Left ventricle myocardium inferior (tissue), 1 donor: ENCODE measurements at places on chromosomes 2 and 18.
A peak's percentile ranks its signal among the peaks of the same experiment; 100 is the strongest.

- no peak for DNase-seq
Observed at GRCh38 chr2:61178603-61179545, 16.9 kb downstream of the C2orf74 start.

- no peak for DNase-seq
Observed at GRCh38 chr2:85160966-85161960, 28.1 kb downstream of the TCF7L1 start.

DNA sequence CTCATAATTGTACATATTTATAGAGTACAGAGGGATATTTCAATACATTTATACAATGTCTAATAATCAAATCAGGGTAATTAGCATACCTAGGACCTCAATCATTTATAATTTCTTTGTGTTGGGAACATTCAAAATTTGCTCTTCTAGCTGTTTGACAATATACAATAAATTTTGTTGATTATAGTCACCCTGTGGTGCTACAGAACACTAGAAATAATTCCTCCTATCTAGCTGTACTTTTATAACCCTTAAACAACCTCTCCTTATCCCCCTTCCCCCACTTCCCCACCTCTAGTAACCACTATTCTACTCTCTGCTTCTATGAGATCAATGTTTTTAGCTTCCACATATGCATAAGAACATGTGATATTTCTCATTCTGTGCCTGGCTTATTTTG, 328.4 kb upstream of the RBMS1 start:
- no peak for DNase-seq

DNA sequence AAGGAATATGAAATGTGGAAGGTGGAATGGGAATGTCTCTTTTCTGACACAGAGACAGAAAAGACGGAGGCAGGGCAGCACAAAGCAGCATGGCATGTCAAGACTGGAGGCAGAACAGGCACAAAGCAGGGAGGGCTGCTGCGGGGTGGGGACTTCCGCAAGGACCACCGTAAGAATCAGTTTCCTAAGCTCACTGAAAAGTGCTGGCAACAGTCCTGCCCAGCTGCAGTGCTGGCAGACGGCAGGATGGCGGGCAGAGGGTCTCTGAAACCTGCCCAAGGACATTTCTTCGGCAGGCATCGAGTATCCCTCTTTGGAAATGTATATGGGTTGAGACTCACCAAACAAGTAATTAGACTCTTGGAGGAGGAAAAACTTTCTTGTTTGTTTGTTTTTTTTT, 54.9 kb downstream of the FAM178B start:
- no peak for DNase-seq

DNA sequence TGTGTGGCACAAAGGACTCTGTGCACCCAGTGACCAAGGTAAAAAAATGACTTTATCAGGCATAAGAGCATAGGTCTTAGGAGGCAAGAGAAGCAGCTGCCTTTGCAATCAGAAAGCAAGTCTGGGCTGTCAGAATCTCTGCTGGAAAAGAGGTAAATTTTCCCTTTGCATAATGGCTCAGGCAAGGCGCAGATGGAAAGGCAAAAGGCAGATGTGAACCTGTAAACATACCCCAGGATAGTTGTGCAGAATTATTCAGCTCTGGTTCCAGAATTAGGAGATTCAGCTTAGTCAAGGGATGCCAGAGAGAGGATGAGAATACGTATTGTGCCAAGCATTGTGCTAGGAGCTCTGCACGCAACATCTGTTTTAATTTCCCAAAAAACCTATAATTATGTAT, 258.7 kb downstream of the CLIP4 start:
- no peak for DNase-seq

DNA sequence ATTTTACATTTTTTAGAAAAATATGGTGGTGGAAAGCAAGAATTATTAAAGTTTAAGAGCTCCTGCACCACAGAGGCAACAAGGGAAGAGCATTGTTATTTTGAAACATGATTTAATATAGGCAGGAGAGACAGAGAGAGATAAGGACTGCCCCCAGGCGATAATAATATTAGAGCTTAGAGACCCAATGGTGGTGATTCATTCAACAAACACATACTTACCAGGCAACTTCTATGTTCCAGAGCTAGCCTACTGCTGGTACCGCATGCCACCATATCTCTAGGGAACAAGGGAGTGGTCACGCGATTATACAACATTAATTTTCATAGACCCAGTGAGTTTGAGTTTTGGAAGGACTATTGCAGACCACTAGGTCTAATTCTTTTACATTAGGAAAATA, 327.8 kb upstream of the SOX11 start:
- DNase-seq = no peak

- DNase-seq = no peak
Observed at GRCh38 chr2:226836548-226836885, 663 bp downstream of the RHBDD1 start.

DNA sequence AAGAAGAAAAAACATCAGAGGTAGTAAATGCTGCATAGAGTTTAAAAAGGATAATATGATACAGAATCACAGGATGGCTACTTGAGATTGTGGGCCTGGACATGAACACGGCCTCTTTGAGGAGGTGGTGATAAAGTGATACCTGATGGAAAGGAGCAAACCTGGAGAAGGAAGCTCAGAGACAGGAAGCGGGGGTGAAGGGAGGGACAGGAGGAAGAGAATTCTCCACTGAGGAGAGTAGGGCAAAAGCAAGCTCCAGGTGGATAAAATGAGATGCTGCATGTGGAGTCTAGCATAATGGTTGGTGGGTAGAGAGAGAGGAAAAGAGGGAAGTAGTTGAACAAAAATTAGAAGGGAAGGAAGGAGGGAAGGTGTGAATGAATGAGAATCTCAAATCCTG, 77.0 kb upstream of the GALNT3 start:
- DNase-seq = no peak

DNA sequence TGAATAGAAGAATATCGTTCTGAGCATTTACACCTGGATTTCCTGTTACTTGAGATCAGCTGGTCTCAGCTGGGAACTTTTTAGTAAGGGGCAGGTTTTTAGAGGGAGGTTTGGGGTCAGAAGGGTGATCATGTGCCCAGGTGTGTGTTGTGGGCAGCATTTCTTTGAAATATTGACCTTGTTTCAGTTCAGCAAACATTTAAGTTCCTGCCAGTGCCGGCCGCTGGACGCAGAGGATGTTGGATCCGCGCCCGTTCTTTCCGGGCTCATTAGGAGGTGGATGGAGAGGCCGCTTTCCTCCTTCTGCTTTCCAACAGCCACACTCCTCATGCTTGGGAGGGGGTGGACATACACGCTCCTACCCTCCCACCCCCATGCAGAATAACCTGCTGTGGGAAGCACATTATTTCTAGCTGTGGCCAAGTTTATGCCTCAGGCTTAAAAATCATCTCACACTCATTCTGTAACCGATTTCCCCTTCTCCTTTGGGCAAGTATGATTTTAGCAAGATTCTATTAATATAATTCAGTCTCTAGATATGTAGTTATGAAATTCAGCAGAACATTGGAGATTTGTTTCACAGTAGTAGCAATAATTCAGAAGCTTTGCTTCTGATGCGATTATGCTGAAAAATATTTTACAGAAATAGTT, 131.4 kb downstream of the ZNF236 start:
- peak; percentile 67 for DNase-seq

DNA sequence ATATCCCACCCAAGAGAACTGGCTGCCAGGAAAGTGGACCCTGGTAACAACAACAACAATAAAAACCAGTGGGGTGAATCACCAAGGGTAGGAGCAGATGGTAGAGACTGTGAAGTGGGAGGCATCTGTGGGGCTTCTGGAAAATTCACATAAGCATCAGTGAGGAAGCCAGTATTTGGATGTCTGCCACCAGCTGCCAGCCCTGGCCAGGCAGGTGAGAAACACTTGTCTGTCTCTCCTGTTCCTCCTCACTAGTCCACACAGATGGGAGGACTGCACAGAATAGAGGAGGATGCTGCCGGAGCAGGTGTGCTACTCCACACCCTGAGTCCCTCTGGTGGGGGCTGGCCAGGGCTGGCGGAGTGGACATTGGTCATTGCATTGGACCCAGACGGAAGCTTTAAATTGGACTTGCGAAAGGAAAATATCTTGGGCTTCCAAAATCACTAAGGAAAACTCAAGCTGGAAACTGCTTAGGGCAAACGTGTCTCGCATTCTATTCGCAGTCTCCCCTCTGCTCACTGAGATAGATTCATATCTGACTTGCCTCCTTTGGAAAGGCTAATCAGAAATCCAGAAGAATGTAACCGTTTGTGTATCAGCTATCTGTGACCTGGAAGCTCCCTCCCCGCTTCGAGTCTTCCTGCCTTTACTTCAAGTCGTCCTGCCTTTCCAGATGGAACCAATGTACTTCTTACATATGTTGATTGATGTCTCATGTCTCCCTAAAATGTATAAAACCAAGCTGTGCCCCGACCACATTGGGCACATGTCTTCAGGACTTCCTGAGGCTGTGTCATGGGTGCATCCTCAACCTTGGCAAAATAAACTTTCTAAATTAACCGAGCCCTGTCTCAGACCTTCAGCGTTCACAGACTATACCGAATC, 69.1 kb downstream of the NAB1 start:
- no peak for DNase-seq

DNA sequence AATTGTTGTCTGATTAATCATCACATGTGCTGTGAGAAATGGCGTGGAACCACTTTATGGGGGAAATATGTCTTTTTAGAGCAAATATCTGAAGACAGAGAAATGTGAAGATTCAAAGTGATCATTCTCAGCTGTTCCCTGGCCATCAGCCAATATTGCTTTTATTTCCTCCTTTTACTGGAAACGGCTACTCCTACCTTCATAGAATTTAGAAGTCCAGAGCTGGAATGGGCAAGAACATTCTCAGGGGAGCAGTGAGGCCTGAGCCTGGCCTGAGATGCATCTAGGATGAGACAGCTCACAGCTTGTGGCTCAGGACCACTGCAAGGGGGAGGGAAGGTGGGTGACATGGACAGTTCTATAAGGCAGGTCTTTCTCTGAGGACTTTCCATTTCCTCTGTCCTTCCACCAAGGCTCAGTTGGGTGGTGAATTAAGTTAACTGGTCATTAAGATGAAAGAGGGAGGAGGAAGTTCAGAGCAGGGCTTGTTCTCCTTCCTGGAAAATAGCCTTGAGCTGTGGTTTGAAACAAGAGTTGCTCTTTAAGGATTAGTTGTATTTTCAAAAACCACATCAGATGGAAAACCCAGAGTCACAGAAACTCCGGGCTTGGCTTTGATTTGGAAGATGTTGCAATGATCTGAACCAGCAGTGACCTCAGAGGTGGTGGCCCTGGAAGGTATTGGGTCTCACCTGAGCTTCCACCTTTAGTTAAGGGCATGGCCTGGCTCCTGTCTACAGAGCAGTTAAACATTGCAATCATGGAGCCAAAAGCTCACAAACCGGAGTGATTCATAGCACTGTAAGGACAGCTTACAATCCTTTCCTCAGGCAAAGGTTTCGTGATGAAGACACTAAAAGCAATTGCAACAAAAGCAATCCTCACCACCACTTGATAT, 144.3 kb downstream of the VAPA start:
- no peak for DNase-seq

GRCh38 chr18:51137026-51137729, 60.3 kb downstream of the MEX3C start:
- no peak for DNase-seq

- DNase-seq = no peak
Observed at GRCh38 chr2:25939257-25939668, 43.0 kb downstream of the KIF3C start.

DNA sequence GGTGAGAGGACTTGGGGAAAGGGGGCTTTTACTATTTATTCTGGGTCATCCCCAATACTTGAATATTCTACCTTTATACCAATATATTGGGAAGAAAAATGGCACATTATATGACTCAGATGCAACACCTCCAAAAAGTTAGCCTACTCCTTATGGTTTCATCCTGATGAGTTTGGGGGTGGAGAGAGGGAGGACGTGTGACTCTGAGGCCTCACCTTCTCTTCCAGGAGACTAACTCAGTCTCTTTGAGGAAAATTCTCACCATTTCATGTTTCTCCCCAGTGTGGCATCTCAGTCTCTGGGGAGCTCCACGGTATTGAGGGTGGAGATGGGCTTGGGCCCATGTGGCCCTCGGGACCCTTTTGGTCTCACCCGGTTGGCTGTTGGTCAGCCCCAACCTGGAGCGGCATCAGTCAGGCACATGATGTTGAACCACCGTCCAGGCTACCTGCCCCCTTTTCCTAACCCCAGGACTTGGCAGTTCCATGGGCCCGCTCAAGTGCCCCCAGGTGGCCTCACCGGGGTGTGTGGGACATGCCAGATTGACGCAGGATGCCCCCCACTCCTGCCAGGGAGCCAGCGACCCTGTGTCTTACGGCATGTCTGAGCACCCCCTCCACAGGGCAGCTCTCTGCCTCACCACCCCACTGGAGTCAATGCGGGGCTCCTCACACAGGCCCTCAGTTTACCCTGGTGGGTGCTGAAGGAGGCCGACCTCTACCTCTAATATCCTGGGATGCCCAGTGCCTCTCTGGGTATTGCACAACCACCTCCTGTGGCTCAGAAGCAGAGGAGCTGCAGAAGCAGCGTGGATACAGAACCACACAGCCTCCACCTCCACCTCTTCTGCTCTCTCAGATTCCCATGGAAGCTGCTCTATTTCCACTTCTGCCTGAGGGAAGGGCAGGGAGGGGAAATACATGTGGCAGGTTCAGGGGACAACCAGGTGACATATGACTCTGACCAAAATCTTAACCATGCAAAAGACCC, 297.4 kb downstream of the EIPR1 start:
- DNase-seq = no peak

DNA sequence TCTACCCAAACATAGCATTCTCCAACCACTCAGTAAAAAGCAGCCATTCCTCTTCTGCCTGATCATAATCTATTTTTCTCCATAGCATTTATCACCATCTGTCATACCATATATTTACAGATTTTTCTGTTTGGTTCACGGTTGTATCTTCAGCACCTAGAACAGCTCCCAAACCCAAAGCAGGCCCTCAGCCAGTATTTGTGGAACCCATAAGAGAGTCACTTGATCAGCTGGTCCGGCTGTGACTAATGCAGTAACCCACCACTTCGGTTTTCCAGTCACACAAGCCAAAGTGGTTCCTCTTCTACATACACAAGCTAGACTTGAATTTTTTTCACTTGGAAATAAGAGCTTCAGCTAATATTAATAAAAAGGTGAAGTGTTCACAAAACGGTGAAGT, 511.6 kb upstream of the CELF4 start:
- no peak for DNase-seq

- no peak for DNase-seq
Observed at GRCh38 chr2:69092857-69093256, 79.9 kb downstream of the ANTXR1 start.

DNA sequence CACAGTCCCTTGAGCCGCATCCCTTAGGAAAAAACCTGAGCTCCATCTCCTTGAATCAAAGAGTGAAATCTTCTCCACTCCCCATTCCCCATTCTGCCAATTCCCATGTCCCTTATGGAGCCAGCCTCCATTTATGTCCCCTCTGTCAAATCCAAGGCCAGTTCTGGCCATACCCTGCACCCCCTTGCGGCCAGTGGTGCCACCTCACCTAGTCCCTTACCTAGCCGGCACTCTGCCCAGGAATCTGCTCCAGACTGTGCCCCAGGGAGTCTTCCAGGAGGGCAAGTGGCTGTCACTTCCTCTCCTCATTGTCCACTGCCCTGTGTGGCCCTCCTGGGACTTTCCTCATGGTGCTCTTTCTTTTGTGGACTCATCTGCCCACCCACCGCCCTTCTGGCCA, 195.4 kb upstream of the RMP24 start:
- no peak for DNase-seq
